ENCODE measurements at places on chromosomes 16 and 17.

DNA sequence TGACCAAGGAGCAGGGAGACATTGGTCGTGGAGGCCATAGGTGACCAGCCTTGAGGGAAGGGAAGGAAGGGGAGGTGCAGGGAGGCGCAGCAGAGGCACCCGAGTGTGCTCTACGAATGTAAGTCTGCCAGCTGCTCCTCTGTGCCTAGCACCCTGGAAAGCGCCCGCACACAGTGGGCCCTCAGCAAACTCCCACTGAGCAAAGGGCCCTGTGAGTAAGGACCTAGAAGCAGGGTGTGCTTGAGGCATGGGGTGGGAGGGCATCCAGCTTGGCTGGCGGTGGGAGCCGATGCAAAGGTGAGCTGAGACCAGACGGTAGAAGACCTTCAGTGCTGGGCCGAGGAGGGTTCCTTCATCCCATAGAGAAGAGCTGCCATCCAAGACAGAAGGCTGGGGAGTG, 36.2 kb upstream of the MEOX1 start:
- no peak for DNase-seq

GRCh38 chr16:49967012-49967559, 57.9 kb upstream of the CNEP1R1 start:
- DNase-seq = no peak

DNA sequence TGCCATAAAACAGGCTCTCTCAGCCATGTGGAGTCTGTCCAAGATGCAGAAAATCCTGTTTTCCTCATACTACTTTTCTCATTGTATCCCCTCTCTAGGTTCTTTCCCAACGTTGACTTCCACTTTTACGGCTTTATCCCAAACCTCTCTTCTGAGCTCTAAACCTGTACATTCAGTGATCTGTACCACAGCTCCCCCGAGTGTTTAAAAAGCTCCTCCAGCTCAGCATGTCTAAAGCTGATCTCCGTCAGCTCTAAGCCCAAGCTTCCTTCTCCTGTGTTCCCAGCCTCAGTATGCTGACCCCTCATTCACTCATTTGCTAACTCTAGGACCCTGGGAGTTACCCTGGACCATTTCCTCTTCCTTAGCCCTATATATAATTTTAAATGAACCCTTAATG, 144.6 kb downstream of the DNAH9 start:
- DNase-seq = no peak

DNA sequence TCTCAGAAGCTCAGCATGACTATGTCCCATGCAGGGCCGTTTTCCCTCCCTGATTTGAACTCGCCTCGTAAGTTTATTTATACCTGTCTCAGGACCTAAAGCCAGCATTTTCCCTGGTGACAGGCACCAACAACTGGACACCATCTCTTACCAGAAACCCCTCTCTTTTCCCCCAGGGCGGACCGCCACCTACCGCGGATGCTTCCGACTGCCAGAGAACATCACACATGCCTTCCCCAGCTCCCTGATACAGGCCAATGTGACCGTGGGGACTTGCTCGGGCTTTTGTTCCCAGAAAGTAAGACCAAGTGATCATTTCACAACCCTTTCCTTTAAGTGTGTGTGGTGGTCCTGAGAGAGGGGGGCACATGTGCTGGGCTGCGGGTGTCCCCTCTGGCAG, 24.7 kb downstream of the WSCD1 start:
- no peak for DNase-seq

- peak; percentile 48 for DNase-seq
Observed at GRCh38 chr17:6654841-6655731, 3.5 kb downstream of the C17orf100 start.

GRCh38 chr17:40612599-40613244, 34.9 kb downstream of the SMARCE1 start:
- DNase-seq = no peak

DNA sequence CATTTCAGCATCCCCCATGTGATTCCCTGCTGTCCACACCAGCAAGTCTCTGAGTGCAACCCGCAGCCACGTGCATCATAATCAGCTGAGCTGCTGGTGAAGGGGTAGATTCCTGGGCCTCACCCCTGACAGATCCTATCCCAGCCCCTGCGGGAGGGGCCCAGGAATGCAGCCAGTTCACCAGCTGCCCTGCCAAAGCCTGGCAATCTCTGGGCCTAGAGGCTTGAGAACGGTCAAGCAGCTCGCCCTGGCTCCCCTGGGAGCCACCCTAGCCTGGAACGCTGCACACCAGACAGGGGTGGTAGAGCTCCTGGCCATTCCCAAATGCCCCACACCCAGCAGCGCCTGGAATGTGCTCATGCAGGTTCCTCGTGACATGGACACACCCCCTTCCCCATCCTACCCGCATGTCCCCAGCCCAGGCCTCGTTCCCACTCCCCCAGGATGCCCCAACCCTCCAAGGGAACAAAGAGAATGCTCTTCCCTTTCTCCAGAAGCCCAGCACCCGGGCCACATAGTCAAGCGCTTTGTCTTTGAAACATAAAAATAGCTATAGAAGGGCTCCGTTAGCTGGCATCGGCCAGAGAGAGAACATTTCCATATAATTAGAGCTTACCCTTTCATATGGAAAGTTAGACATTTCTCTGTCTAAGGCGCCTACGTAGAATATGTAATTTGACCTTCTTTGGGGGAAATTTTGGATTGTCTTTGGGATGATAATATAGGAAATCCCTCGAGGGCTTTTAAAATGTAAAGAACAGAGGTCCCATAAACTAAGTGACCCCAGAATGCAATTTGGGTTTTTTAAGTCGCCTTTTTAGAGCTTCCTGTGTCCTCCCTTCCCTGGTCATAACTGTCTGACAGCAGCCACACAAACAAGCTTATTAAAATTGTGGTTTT, 3.4 kb downstream of the CEP295NL start:
- DNase-seq = no peak

DNA sequence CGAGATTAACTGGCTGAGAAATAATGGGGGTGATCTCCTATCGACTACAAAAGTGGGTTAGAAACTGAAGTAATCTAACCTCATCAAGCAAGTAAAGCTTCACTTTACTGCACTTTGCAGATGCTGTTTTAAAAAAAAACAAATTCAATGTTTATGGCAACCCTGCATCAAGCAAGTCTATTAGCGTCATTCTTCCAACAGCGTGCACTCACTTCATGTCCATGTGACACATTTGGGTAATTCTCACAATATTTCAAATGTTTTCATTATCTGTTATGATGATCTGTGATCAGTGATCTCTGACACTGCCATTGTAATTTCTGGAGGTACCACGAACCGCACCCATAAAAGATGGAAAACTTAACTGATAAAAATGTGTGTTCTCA, 70.8 kb downstream of the KANSL1 start:
- no peak for DNase-seq

DNA sequence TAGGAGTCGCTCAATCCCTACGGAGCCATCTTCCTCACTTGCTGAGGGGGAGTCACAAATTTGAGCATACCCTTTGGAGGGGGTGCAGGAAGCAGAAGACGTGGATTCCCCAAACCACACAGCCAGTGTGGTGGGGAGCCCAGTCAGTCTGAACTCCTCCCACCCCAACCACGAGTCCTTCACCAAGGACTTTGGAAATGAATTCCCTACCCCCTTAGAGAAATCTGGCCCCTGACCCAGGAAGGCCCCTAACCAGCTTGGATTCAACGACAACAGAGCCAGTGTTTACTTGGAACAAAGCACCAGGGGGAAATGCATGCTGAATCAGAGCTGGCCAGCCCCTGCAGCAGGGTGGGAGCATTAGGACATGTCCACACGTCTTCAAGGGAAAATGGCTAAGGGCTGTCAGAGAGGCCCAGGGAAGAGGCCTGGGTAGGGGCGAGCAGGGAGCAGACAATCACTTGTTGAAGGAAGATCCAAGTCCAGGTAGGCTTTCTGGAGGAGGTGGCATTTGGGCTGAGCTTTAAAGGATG, 5.5 kb upstream of the TMEM92 start:
- DNase-seq = no peak

GRCh38 chr17:57236686-57237299, 19.5 kb upstream of the MSI2 start:
- DNase-seq = no peak

DNA sequence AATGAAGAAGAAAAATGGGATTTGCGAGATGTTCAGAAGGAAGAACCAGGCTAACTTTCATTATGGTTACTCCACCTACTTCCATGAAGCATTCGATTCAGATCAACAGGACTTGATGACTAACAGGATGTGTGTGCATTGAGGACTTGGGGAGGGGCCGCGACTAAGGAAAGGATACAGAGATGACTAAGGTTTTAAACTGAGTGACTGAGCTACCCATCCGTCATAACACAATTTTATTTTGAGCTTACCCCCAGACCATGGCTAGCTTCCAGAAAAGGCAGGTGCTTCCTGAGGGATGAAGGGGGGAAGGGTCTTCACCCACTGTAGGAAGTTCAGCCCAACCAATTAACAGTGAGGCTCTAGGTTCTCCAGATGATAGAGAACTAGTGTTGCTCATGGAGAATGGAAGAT, 2.5 kb upstream of the CDYL2 start:
- no peak for DNase-seq

Measured in endothelial cell (in vitro differentiated cells).